ENCODE measurements at places on chromosomes 12 and 14.

DNA sequence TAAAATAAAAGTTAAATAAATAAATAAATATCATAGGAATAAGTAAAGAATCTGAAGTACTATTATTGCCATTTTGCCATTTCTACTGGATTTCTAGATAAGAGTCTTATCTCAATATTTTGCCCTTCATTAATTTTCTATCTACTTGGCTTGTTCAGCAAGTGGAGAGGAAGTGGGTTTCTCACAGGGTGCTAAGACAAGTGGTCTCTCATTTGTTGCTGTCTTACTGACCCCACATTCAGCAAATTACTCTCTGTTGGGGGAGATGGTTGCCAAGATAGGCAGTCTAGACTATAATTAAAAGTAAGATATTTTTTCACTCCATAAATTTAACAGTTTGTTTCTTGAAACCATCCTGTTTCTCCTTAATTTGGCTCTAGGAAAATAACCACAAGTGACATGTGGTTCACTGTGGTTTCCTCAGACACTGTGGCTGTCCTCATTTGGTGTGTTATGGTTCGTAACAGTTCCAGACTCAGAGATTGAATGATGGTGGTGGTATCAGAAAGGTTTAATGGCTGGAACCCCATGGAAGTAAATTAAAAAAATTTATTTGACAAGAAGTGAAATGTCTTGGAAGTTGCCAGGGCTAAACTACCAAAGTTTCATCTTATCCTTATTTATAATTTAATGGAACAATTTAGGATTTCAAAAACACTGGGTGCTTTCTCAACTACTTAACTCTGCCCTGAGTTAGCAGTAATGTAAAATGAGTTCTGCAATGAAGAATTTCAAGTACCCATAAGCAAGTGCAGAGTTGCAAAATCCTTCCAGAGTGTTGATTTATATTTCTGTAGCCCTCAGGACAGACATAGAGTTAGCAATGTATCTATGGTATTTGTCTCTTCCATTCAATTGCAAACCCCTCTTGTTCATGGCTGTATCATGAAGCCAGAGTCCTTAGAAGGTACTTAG is 214.8 kb downstream of the MSRB3 start:
- DNase-seq = no peak

GRCh38 chr14:95413289-95414215 is 93.8 kb upstream of the CLMN start:
- DNase-seq = no peak

- DNase-seq = no peak
These were observed 61.8 kb downstream of the NOC4L start for GRCh38 chr12:132206046-132206434.

- no peak for DNase-seq
These were observed 41.7 kb downstream of the TTLL5 start for GRCh38 chr14:75702616-75703261.

DNA sequence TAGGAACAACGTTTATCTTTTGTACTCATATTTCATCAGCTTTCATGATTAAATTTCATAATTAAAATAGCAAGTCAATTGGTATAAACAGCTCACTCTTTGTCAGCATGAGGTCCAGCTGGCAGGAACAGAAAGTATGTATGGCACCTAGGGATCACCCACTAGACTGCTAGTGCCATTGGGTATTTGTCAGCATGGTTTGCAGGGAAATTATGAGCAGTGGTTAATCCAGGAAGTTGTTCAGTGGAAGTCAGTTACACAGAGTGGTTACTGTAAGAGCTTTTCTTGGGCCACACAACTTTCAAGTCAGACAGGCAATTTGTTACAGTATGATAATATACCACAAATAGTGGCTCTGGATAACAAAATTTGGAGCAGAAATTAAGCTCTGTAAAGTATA is 340.3 kb upstream of the RGS6 start:
- no peak for DNase-seq

DNA sequence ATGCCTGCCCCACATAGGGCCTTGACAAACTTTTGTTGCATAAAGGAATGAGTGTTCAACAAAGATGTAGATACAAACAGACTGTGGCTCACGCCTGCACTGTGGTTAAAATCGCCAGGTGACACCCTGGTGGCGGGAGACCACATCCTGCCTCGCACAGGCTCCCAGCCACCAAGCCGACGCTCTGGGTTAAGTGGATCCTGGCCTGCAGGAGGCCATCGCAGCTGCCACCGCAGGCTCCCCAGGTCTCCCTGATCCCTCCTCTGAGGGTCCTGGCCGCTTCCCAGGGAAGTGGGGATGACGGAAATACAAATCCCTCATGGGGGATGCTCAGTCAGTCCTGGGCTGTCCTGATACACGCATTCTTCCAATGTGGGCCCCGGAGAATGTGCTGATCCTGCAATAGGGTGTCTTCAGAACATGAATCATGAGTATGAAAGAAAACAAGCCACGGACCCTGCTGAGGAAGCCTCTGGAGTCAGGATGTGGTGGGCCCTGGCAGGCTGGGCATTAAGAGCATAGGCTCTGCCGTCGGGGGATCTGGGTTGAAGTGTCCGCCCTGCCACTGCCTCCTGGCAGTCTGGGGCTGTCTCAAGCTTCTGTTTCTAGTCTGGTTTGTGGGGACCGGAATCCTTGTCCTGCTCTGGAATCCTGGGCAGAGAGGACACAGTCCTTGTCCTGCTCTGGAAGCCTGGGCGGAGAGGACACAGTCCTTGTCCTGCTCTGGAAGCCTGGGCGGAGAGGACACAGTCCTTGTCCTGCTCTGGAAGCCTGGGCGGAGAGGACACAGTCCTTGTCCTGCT is 53.5 kb upstream of the BEGAIN start:
- no peak for DNase-seq

DNA sequence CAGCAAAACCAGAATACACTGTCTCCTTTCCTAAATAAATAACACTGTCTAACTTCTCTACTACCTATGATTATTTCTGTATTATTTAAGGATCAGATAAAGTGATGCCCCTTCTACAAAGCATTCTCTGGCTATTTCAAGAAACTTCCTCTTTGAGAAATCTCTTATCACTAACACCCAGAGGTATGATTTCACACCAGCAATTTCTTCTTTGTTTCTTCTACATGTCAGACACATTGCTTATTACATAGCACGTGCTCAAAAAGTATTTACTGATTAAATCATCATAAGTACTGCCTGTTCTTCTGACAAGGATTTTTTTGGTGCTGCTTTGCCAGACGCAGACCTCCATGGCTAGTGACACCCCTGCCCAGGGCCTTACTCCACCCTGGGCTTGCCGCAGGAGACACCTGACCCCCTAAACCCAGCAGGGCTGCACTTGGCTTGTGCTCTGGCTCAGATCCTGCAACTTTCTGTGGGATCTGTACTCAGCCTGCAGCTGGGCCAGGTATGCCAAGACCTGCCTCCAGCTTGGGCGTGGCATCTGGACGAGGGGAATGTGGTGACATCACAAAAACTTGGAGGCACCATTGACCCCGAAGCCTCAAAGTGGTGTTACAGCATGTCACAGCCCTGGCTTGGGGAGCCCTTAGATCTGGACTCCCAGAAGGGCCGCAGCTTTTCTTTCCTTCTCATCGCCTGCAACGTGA is 15.4 kb upstream of the HIGD1C start:
- DNase-seq = no peak

- DNase-seq = no peak
These were observed 43.0 kb downstream of the NCOR2 start for GRCh38 chr12:124524231-124524925.

DNA sequence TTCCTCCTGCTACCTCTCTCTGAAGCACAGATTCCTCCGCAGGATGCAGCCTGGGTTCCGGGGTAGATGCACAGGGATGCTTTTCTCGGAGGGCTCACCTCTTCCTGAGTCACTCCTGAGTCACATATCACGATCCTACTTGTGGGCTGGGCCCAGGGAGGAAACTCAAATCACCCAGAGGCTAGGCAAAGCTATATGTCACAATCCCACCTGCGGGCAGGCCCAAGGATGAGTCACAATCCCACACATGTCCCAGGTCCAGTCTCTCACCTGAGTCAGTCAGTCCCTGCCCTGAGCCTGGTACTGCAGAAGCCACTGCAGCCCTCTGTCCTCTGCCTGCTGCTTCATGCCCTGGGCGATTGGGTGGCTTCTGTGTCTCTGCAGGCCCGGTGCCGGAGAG is 149.0 kb upstream of the GSC start:
- no peak for DNase-seq

DNA sequence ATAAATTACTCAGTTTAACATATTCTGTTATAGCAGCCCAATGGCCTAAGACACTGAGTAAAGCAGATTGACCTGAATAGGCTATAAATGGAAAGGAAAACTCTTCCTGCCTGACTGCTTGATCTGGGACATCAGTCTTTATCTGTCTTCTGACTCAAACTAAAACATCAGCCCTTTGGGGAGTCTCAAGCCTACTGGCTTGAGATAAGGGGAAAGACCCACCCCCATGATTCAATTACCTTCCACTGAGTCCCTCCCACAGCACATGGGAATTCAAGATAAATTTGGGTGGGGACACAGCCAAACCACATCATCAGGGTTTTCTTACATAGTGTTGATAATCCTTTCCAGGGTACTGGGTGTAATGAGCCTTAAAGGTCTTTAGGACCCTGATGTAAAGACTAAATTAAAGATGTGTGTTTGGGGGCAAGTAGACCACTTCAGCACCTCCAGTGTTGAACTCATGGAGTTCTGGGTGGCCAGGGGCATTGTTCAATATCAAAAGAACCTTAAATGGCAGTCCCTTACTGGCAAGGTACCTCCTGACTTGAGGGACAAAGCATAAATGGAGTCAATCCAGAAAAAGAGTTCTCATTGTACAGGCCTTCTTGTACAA is 67.8 kb downstream of the TSHR start:
- DNase-seq = no peak

GRCh38 chr14:63204407-63205043 is at the start of gene RHOJ:
RHOJ (plus strand) TSS chr14:63204443; CDS start chr14:63204870, 427 bp downstream.
- peak; percentile 16 for DNase-seq

- no peak for DNase-seq
These were observed 100.7 kb downstream of the LRRK2 start for GRCh38 chr12:40325349-40325960.

DNA sequence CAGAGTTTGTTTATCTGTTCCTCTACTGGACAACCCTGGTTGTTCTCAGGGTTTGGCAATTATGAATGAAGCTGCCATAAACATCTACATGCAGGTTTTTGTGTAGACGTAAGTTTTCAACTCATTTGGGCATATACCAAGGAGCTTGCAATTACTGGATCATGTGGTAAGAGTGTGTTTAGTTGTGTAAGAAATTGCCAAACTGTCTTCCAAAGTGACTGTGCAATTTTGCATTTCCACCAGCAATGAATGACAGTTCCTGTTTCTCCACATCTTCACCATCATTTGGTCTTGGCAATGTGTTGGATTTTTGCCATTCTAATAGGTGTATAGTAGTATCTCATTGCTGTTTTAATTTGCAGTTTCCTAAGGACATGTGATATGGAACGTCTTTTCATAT is 39.8 kb upstream of the FBXO33 start:
- DNase-seq = no peak

DNA sequence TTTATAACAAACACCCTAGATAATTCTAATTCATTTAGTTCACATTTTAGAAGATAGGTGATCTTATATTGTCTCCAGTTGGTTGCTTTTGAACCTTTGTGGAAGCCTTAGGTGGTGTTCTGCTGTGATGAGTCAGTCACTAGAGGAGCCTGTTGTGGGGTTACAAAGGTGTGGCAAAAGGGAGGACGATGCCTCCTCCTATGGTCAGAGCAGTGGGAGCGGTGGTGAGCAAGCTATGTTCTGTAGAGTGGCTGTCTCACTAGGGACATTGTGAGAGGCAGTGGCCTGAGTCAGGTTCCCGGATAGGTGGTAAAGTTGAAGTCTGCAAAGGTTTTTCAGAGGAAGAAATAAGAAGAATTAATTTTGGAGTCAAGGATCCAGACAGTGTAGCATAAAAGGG is 71.6 kb upstream of the USP44 start:
- no peak for DNase-seq

DNA sequence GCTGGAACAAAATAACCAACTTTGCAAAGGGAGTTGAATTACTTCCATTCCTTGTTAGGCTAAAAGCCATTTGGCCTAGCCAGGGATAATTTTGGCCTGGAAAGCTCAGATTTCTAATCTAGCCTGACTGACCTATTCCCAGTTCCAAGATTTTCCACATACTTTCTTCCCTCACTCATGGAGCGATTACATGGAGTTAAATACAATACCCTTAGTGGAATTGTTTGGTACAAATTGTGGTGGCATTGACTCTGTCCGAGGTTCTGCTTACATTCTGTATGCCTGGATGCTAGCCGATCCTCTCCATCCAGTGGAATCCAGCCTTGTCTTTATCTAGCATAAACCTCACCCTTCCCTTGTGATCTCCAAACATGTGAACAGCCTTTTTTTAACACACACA is 965.1 kb downstream of the DIO2 start:
- DNase-seq = no peak

GRCh38 chr12:109209082-109209481 is 92.7 kb downstream of the ACACB start:
- no peak for DNase-seq

DNA sequence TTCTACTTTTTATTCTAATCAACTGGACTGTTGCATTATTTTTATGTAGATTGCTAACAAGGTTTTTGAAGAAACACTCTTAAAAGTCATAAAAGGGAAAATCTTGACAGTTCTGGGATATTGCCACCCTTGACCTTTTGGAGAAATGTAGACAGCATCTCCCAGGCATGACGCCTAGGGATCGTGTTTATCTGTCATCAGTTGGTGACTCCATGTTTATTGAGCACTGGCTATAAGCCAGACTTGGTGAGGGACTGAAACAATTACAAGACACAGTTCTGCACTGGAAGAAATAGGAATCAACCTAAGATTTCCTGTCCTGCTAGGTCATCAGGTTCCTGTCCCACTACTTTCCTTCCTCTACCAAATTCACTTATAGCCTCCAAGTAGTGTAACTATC is 34.5 kb downstream of the HMGA2 start:
- no peak for DNase-seq

DNA sequence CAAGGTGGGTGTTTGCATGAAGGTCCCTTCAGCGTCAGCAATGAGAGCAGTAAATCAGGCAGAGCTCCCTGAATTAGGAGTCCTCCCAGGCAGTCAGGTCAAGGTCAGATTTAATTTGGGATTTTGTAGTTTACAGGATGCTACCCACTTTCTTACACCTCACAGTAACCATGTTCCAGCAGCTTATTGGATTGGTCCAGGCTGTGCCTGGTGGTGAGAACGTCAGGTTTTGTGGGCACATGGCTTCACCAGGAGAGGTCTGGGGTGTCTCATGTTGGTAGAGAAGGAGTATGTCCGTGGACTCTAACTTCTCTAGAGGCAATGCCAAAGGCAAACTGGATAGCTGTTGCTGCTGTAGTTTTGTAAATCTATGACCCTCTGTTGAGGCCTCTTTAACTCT is 158.3 kb downstream of the CACNA1C start:
- no peak for DNase-seq
